ENCODE measurements at places on chromosomes 5 and 9.

- no peak for DNase-seq
Measured at GRCh38 chr5:142314109-142314508, 10.7 kb downstream of the SPRY4 start.

GRCh38 chr5:168707716-168708695 is 128.8 kb upstream of the PANK3 start:
- no peak for DNase-seq

DNA sequence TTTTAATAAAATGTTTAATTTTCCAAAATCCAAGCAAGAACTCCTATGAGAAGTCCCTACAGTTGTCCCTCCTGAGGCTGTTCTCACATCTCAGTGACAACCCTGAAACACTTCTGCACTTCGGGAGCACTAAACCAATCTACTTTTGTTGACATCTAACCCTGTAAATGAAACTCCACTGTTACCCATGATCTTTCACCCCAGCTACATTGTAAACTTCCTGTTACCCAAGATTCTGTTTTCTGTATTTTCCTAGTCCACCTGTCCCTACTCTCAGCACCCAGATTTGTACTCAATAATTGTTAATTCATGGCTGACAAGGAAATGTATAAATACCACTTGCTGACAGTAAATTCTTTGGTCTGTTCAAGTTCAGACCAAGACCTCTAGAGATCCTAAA is 153.7 kb downstream of the NR2F1-AS1 start:
- DNase-seq: no peak

GRCh38 chr5:139898981-139899380 is 103.4 kb downstream of the PSD2 start:
- DNase-seq: no peak

DNA sequence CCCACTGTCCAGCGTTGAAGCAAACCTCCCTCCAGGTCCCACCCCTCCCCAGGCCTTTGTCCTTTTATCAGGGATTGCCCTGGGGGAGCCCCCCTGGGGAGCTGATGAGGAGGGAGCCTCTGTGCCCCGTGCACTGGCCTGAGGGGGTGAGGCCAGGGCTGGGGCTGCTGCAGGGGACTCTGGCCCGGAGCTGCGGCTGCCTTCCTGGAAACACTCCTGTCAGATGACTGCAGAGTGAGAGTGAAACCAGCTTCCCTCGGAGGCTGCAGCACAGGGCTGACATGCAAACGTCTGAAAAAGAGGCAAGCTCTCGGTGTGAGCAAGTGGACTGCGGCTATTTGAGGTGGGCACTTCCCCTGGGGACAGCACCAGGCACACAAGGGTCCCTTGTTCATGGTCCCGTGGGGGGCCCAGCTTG is 4.6 kb upstream of the TRAF2 start:
- DNase-seq: no peak

DNA sequence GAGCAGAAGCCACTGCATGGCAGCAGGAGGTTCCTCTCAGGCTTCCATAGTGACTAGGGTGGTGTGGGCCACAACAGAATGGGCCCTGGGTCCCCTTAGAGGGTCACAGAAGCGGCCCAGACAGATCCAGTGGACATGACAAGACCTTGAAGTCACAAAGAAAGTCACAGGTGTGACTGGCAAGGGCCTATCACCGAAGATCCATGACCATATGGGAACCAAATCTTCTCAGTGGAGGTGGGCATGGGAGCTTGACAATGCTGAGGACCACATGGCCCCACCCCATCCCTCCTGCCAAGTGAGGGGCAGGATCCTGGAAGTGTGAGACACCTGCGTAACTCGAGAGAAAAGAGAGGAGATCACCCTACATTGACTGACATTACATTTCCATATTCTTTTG is 332.4 kb downstream of the MSX2 start:
- DNase-seq: no peak
